Thymus (tissue), 14 donors: ENCODE measurements at places on chromosomes 5 and 9. TPM values are rescaled to one million over a fixed set of nuclear protein-coding genes. Genes with fewer than 3 reads are reported as not detected.

GRCh38 chr9:16918920-16919319 is 48.5 kb upstream of the BNC2 start:
- DNase-seq, result no peak

DNA sequence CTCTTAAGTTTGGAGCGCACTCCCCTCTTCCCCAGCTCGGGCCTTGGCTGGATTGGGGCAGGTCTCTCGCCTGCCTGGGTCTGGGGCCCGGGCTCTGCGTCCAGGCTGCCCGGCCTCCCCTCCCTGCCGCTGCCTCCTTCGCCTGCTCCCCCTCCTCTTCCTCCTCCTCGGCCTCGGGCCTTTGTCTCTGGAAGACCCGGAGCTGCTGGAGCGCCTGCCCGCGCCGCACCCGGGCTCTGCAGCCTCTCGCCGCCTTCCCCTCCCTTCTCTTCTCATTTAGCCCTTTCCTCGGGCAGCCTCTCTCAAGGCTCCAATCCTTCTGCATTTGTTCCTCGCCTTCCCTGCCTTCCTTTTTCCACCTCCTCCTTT is 218.5 kb downstream of the C9orf50 start:
- DNase-seq, result no peak

DNA sequence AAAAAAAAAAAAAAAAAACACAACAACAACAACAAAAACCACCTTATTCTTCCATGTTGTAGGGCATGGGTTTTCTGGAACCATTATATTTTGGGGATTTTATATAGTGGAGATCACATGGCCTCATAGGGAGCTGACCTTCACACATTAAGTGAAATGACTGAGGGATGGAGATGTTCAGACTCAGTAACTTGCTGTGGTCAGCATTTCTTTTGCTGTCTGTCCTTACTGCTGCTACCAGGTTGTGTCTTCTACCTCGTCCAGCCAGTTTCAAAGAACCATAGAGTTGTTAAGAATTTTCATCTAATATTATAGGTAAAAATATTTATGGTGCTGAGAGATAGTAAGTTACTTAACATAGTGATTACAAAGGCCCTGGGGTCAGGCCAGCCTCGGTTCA is 107.6 kb downstream of the PDE8B start:
- DNase-seq, result no peak

DNA sequence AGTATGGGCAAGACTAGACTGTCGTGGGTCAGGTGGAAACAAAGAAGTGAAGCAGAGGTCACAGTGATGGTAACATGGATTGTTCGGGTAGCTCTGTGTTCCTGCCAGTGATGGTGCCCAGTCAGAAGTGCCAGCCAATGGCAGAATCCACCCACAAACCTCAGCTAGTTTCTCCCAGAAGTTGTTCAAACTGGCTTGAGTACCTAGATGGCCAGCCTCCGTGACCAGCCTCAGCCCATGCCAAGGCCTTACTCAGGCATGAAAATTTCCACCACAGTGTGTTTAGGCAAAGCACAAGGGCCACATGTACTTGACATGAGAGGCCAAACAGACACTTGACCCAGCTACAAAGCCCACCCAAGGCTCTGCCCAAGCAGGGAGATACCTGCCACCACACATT is 19.4 kb upstream of the BTNL9 start:
- DNase-seq, result no peak

- DNase-seq, result no peak
Measured at GRCh38 chr5:109688630-109688969, 1.1 kb upstream of the MAN2A1 start.

GRCh38 chr5:129724647-129725046 is 23.2 kb upstream of the MINAR2 start:
- no peak for DNase-seq

DNA sequence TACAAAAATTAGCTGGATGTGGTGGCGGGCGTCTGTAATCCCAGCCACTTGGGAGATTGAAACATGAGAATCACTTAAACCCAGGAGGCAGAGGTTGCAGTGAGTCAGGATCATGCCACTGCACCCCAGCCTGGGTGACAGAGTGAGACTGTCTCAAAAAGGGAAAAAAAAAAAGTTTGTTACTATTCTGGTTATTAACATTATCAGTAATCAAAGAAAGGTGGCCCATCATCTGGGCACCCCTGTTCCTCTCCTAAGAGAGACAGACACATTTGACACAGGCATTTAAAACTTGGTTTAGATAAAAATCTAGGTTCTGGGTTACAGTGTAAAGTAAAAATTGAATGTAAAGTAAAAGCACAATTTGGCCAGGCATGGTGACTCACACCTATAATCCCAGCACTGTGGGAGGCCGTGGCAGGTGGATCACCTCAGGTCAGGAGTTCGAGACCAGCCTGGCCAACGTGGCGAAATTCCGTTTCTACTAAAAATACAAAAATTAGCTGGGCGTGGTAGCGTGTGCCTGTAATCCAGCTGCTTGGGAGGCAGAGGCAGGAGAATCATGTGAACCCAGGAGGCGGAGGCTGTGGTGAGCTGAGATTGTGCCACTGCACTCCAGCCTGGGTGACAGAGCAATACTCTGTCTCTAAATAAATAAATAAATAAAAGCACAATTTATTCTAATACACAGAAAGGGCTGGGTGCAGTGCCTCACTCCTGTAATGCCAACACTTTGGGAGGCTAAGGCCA is 16.7 kb upstream of the PHYHD1 start:
- no peak for DNase-seq

DNA sequence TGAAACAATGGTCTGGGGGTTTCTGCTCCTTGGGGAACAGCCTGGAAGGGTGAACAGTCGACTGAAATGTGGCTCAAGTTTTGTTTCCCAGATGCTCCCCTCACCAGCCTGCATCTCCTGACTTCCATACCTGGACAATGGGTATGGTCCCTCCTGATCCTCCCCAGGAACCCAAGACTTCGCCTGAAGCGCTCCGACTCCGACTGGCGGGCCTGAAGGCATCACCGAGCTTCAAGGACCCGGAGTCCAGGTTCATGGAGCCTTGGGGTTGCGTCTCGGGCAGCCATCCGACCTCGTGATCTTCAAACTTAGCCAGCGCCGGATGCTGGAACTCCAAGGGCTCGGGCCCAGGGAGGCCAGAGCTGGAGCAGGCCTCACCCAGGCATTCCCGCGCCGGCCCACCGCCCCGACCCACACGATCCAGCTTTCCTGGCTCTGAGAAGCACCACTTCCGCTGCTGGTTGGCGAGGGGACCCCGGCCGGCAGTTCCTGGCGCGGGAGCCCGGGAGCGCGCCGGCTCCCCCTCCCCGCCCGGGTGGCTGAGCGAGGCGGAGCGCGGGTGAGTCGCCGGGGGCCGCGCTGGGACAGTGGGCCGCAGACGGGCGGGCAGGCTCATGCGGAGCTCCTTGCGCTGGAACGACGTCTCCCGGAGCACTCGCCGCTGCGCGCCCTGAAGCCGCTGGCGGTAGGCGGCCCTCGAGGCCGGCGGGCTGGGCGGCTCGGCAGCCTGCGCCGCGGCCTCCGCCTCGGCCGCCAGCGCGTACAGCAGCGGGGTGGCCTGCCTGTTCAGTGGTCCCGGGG is 5.2 kb downstream of the SHROOM1 start:
- no peak for DNase-seq

GRCh38 chr5:144139586-144139985 is 30.9 kb downstream of the YIPF5 start:
- DNase-seq, result no peak

- DNase-seq, result no peak
Measured at GRCh38 chr5:132250547-132250946, 6.9 kb upstream of the PDLIM4 start.

DNA sequence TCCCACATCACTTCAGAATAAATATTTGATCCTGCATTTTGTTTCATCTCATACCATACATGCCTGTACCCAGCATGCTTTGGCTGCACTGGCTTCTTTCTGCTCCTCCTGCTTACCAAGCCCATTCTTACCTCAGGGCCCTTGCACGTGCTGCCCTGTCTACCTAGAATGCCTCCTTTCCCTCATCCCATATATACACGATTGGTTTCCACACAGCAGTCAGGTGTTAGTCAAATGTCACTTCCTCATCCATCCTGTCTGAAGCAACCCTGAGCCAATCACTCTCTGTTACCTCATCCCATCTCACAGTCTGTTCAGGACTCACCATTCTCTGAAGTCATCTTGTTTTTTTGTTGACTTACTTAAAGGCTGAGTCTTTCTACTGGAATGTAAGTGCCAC is 30.3 kb downstream of the CAST start:
- no peak for DNase-seq

- DNase-seq, result no peak
Measured at GRCh38 chr9:109311286-109311685, 9.6 kb downstream of the EPB41L4B start.

DNA sequence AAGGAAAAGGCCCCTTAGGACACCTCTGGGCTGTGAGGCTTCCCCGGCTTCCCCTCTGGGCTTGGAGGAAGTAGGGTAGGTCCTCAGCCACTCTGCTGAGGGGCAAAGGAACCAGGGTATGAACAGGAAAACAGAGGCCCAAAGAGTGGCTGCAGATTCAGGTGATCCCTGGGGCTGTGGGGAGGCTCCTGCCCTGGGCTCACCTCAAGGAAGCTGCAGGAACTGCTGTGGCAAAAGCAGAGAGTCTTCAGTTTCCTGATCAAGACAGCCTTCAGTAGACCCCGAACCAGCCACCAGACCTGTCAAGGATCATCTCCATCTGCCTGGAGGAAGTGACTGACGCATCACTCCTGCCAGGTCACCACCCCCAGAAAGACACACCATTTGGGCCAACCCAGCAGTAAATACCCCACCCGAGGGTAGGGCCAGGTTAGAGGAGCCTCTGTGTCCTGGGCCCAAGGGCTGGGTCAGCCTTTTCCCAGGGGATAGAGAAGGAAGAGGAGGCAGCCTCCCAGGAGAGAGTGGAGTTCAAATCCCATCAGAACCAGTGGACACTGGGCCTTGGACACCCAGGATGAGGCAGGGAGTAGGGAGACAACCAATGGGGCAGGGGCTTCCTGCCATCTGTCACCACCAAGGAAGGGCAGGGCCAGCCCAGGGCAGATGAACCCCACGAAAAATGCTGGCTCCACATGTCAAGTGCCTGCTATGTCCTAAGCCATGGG is 5.8 kb upstream of the ST6GALNAC6 start:
- peak; percentile 61 for DNase-seq

- DNase-seq, result no peak
Measured at GRCh38 chr5:118548761-118549720, 439.3 kb downstream of the DTWD2 start.

DNA sequence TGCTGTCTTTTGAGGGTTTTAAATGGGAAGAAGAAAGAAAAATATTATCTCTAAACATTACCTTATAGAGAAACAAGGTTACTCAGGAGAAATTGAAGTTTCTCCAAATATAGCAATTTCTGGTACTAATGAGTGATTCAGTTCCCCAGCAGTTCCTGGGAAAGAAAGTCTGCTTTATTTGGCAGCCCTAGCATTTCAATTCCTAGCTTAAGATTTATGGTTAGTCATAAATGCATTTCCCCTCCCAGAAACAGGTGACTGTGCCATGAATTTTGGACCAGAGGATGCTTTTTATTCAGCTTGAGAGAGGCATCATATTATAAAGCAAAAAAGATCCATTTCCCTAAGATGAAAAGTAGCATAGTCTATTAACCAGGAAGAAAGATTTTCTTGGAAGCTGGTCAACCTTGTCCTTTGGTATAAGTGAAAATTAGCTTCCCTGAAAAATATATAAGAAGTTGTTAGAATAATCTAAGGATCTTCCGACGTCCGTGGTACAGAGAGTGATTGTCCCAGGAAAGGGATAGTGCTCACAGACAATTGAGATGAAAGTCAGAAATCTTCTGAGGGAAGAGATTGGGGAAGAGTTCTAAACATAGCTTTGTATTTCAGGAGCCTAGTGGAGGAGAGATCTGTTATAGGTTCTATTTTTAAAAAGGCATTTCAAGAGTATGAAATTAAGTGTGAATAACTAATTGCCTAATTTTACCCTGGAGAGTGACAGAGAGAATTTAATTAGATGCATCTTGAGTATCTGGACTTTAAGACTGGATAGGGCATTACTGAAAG is 164.9 kb downstream of the ESM1 start:
- DNase-seq, result no peak

- DNase-seq, result no peak
Measured at GRCh38 chr9:106277966-106278365, 583.6 kb downstream of the TMEM38B start.

GRCh38 chr9:2570615-2571479 is 50.7 kb upstream of the VLDLR start:
- DNase-seq, result no peak

- DNase-seq, result no peak
Measured at GRCh38 chr5:25516141-25516540, 871.4 kb upstream of the CDH10 start.

- DNase-seq, result no peak
Measured at GRCh38 chr5:140801494-140801841, 611 bp downstream of the PCDHA3 start.

- DNase-seq, result no peak
Measured at GRCh38 chr5:4113426-4113825, 517.8 kb downstream of the IRX1 start.

NFIB gene
- polyA plus RNA-seq, result 12.4 TPM

KIF12 gene
- polyA plus RNA-seq, result 1.8 TPM

C9 gene
- polyA plus RNA-seq, result 0.05 TPM

SPEF2 gene
- polyA plus RNA-seq, result 8.6 TPM

VLDLR gene
- polyA plus RNA-seq, result 1.8 TPM

CBY3 gene
- 0.07 TPM for polyA plus RNA-seq

CATSPER3 gene
- 1.3 TPM for polyA plus RNA-seq

EEIG1 gene
- polyA plus RNA-seq, result 51.4 TPM

GLRA1 gene
- not detected for polyA plus RNA-seq

ECPAS gene
- polyA plus RNA-seq, result 21.3 TPM

SHC3 gene
- 0.16 TPM for polyA plus RNA-seq

CDO1 gene
- 1.7 TPM for polyA plus RNA-seq

ARHGEF28 gene
- 7.4 TPM for polyA plus RNA-seq

PCDHA1 gene
- not detected for polyA plus RNA-seq

PCDHGC5 gene
- 0.11 TPM for polyA plus RNA-seq
